Left renal cortex interstitium (tissue), 4 donors: ENCODE measurements at places on chromosomes 1 and 21. TPM values are rescaled to one million over a fixed set of nuclear protein-coding genes. Genes with fewer than 3 reads are reported as not detected.

The BSND gene
- polyA plus RNA-seq: 4.2 TPM

DNA sequence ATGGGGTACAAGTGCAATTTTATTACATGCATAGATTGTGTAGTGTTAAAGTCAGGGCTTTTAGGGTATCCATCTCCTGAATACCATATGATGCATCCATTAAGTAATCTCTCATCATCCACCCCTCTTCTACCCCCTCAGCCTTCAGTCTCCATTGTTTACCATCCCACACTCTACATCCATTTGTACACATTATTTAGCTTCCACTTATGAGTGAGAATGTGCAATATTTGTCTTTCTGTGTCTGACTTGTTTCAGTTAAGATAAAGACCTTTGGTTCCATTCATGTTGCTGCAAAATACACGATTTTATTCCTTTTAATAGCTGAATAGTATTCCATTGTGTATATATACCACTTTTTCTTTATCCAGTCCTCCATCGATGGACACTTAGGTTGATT, 222.5 kb upstream of the USP24 start:
- DNase-seq: no peak

GRCh38 chr1:226820941-226821718, 49.3 kb upstream of the PSEN2 start:
- DNase-seq: peak; percentile 56

DNA sequence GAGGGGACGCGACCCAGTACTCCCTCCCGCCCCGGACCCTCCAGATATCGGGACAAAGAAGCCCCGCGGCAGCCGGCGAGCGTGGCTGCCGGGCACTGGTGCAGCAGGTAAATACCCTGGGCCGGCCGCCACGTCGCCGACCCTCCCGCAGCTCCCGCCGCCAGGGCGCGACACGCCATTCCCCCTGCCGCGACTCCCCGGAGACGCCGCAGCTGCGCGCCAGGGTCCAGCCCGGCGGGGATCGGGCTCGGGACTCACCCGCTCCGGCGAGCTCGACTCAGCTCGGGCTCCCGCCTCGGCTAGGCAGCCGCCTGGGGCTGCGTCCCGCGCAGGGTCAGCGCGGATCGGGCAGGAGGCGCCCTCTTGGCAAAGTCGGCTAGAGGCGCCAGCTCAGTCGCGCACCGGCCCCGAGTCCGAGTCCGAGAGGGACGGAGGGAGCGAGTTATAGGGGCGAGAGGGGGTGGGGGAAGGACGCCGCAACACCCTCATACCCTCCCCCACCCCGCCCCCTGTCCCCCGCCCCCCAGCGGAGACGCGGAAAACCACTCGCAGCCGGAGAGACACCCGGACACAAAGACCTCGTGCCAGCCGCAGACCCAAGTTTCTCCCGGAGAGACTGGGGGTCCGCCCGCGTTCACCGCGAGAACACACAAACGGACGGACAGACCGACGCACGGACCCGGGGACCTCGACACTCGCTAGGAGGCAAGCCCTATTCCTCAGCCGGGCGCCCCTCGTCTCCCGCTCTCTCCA, 985 bp downstream of the SYT6 start:
- DNase-seq: no peak

DNA sequence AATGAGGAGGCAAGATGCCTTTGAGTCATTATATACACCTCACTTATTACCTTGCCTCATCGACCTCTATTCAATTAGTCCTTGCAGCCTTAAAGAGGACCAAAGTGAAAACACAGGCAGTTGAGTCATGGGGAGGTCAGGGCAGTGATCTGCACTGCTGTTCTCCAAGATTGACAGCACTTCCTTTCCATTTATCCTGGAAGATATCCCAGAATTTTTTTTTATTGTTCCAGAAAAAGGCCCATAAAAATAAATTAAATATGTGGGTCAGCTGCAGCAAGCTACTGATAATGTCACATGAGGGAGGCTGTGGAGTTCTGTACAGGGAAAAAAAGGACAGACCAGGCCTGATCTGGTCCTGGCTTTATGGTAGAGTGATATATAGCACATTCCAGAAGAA, 33.2 kb upstream of the CDC42BPA start:
- no peak for DNase-seq

The SPATA45 gene
- polyA plus RNA-seq: 0.37 TPM

The KRTAP11-1 gene
- polyA plus RNA-seq: not detected

- DNase-seq: no peak
Measured at GRCh38 chr1:227902641-227902990, 45.1 kb downstream of the WNT9A start.

- no peak for DNase-seq
Measured at GRCh38 chr1:245715970-245716369, 561.2 kb downstream of the KIF26B start.

The CADM3 gene
- 0.04 TPM for polyA plus RNA-seq
